AG04450 (cell line): ENCODE measurements at places on chromosomes 2 and 18. TPM values are rescaled to one million over a fixed set of nuclear protein-coding genes. Genes with fewer than 3 reads are reported as not detected.

GRCh38 chr18:50097702-50098101 is 97.2 kb downstream of the MYO5B start:
- no peak for DNase-seq

GRCh38 chr2:71330585-71331330 is 824 bp upstream of the ZNF638 start:
- no peak for DNase-seq

- DNase-seq: no peak
These were observed 55.5 kb downstream of the CRACDL start for GRCh38 chr2:98880266-98881152.

GRCh38 chr2:224040753-224041152 is 1.7 kb upstream of the SERPINE2 start:
- DNase-seq: no peak

DNA sequence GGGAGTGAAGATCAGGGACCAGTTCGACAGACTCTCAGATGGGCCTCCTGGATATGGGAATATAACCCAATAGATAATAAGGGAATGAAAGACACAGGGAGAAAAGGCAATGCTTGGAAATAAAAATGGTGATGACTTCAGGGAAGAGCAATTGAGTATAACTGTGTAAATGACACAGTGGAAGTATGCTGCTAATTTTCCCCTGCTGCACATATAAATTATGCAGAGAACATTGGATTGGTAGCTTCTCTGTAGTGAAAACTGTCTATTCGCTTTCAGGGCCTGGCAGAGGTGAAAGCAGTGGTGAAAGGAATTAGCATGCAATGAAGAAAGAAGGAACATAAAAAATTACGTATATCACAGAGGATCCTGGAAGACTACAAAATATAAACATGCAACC is 398.2 kb upstream of the CDH2 start:
- no peak for DNase-seq

DNA sequence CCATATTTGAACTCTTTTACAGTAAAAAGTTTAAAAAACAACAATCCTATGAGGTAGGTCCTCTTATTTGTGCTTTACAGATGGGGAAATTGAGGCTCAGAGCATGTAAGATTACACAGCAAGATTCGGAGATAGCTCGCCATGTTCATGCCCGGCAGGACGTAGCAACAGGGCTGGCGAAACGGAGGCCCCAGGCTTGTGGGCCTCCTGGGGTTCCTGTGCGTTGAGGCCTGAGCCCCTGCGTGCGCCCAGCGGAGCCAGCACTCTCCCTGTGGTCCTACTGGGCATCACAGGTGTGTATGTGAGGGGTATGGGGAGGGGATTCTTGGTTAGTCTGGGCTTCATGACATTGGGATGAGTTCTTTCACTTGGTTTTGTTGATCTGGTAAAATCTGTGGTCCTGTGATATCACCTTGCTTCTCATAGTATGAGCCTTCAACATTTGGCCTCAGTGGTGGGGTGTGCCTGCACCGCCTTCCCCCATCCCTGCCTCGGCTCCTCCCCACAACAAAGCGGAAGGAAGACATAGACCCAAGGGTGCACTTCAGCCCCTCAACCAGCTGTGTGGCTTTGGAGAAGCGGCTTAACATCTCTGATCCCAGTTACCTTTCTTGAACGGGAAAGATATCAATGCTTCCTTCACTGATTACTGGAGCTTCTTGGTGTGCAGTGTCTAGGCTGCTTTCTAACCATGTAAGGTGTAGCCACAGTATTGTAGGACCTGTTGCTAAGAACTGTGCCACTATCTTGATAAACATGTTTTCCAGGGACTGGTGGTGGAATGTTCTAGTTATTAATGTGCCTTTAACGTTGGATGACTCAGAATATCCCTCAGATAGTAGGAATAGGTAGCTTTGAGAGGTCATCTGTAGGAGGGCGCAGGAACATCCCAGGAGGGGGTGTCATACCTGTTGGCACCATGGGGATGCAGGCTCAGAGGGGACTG is 37.2 kb downstream of the HPCAL1 start:
- DNase-seq: no peak

GRCh38 chr2:762646-763045 is 85.4 kb upstream of the TMEM18 start:
- DNase-seq: no peak

- peak; percentile 27 for DNase-seq
These were observed 184.2 kb downstream of the GLI2 start for GRCh38 chr2:120919771-120920453.

Gene INO80D
- 3.4 and 3.9 TPM in 2 replicates for polyA plus RNA-seq

Gene AP1S3
- polyA plus RNA-seq: 2.3 and 2.9 TPM in 2 replicates

Gene RTP5
- polyA plus RNA-seq: not detected in 2 replicates

Gene STAT4
- polyA plus RNA-seq: 0.88 and 1.3 TPM in 2 replicates
